ENCODE measurements at places on chromosomes 7 and 10.

DNA sequence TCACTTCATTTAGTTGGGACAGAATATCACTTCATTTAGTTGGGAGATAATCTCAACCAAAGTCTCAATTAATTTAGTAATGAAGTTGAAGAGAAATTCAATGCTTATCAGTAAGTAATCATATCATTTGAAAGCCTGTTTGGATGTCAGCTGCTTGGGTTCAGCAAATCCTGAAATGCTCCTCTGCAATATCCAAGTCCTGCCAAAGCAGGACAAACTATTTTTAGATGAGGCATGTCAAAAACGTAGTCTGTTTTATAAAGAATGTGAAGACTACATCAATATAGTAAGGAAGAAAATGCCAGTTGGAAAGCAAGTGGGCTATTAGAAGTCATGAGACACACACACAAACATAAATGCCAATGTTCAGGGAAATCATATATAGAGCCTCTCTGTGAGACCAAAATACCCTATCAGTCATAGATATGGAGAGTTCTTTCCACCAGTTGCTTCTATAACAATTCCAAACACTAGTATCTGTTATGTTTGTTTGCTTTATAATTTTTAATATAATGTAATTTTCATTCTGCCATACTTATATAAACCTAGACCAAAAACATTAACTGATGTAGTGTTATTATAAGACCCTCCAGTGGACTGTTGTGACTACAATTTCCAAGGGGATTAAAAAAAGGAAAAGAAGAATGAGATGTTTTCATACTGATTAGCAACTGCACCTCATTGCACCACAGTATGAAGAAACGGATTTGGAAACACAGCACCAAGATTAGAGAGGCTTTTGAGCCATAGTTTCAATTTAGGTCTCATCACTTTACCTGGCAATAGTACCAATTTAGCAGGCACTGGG, 160.7 kb downstream of the LRRTM3 start:
- no peak for DNase-seq

GRCh38 chr10:58637352-58637751, 124.7 kb downstream of the BICC1 start:
- DNase-seq, result no peak

DNA sequence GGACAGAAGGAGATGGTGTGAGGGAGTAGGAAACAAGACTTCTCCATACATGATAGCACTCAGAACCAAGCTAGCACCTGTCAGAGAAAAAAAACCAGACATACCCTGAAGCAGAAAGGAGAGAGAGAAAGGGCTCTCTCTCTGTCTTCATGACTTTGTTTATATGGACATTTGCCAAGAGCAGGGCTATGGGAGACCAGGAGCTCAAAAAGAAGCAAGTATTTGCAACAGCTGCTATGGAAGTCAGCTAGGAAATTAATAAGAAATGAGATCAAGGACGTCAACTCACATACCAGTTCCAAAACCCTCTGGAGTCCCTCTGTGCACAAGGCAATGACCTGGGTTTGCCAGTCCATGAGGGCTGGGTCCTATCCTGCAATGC, 111.6 kb downstream of the SGMS1 start:
- no peak for DNase-seq

- no peak for DNase-seq
Observed at GRCh38 chr10:115250784-115251183, 157.6 kb downstream of the ATRNL1 start.

- peak; percentile 39 for DNase-seq
Observed at GRCh38 chr10:35642035-35642792, at the start of gene FZD8. TSS of gene FZD8 (minus strand) at chr10:35642296. CDS start at chr10:35641429, 867 bp downstream.

- DNase-seq, result no peak
Observed at GRCh38 chr7:109336531-109336930, 766.9 kb downstream of the DNAJB9 start.

DNA sequence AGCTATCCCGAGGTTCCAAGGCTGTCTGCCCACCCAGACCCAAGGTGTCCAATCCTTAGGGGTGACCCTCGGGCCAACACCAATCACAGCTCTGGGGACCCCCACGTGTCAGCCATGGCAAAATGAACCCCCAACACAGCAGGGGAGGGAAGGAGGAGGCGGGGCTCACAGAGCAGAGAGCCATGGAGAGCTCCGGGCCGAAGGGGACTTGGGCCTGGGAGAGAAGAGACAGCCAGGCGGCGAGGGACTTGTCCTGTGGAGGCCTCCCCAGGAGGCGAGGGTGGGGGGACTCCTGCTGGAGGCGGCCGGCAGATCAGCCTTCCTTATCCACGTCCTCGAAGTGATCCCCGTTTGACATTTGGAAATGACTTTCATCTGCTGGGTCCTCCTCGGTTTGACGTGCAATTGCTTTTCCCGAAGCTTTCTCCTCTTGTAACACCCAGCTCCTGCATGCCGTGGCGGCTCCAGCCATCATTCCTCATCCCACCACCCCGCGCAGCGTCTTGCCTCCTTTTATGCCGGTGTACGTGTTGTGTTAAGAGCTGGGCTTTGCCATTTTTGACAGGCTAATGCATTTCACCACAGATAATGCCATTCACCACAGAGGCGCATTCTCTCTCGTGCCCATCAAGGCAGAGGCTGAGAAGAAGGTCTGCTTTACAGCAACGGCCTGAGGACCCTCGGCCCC, 337.4 kb downstream of the DNAJB6 start:
- no peak for DNase-seq

GRCh38 chr10:484441-484924, 205.0 kb downstream of the DIP2C start:
- DNase-seq, result no peak

DNA sequence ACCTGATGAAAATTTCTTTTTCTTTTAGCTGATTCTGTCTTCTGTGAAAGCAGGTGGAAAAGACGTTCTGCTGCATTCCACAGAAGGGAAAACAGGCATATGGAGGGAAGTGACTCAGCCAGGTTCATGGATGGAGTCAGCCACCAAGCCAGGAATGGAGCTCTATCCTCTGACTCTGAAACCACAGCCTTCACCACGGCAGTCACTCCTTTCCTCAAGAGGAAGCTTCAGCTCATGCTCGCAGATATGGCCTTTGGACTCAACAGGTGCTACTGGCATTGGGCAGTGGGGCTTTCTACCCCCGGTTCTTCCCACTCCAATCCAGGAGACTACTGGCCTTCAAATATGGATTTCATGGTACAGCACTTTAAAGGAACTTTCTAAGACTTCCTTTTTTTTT, 11.5 kb upstream of the PLAU start:
- no peak for DNase-seq

DNA sequence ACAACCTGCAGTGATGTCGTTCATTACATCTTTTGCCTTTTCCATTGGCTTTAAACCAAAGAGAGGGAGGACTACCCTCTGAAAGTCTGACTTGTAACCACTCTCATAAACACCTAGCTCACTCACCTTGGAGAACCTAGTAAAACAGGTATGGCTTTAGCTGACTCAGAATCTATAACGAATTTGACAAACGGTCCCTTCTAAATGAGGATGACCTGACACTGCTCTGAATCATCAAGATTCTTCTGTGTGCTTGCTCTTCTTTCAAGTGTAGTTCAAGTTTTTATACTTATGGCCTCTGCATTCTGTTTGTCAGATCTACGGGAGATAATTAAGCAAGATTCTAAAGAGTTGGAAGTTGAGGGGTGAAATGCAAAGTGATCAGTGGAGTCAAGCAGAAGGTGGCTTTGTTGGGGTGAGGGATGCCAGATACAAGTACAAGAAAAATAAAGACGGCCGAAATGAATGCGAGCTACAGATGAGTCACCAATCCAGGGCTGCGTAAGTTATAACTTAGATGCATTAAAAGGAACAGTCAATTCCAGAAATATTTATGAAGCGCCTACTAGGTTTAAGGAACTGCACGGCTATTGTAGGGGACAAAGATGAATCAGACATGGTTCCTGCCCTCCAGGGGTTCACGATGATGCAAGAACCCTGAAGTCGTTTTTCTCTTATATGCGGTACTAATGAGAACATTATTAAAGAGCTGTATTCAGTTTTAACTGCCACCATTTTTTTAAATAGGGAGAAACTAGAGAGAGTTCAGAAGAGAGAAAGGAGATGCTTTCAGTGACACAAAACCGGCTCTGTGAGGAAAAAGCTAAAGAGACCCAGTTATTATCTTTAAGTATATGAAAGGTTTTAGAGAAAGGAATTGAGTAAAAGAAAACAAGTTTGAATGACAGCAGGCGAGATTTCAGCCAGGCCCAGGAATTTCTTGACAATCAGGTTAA, 6.5 kb downstream of the HIPK2 start:
- DNase-seq, result no peak

DNA sequence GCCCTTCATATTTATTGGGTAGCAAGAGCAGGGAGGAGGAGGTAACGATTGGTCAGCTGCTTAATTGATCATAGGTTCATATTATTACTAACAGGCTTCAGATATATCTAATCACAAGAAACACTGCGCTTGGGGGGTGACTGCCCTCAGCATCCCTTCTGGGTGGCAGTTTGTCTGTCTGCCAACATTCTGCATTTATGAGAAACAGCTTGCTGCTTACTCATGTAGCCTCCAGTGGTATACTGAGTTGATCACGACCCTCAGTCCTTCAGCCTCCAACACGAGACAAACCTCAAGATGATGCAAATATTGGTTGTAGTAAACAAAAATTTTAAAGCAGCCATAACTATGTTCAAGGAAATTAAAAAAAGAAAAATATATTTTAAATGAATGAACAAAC, 657.8 kb upstream of the PHF14 start:
- no peak for DNase-seq

Measured in activated naive CD4-positive, alpha-beta T cell (primary cell).